Activated T-helper 1 cell treated with Interleukin-2 at 50 U/mL for 16 hours (primary cell): ENCODE measurements at places on chromosomes 6 and 20.

DNA sequence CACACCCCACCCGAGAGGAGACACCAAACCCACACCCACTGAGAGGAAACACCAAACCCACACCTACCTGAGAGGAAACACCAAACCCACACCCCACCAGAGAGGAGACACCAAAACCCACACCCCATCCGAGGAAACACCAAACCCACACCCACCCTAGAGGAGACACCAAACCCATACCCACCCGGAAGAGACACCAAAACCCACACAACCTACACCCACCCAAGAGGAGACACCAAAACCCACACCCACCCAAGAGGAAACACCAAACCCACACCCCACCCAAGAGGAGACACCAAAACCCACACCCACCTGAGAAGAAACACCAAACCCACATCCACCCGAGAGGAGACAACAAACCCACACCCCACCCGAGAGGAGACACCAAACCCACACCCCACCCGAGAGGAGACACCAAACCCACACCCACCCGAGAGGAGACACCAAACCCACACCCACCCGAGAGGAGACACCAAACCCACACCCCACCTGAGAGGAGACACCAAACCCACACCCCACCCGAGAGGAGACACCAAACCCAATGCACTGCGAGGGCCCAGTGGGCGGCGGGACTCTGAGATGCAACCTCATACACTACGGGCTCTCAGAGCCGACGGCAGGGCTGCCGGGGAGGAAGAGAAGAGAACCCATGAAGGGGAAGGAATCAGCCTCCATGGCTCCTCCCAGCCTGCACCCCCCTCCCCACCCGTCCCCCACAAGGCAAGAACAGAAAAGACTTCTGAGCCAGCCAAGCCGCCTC is 83.3 kb downstream of the TAF4 start:
- no peak for DNase-seq

GRCh38 chr6:109653264-109653663 is 37.7 kb downstream of the AK9 start:
- no peak for DNase-seq

DNA sequence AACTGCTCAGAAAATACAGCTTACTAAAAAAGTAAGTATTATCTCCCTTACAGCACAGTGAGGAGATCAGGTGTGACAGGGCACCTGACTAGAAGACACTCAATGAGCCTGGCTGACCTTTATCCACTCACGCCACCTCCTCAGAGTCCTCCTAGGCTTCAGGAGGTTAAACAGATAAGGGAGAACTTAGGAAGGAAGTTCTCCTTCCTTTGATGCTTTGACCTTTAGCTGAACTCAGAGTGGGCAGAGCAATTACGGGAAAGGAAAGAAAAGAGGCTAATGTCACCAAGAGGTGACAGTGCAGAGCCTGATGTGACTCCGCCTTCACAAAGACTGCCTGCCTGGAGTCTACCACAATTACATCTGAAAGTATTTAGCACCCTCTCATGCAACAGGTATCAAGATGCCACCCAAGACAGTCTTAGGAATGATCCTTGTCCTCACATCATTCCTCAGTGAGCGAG is 36.7 kb downstream of the MAN1A1 start:
- no peak for DNase-seq

DNA sequence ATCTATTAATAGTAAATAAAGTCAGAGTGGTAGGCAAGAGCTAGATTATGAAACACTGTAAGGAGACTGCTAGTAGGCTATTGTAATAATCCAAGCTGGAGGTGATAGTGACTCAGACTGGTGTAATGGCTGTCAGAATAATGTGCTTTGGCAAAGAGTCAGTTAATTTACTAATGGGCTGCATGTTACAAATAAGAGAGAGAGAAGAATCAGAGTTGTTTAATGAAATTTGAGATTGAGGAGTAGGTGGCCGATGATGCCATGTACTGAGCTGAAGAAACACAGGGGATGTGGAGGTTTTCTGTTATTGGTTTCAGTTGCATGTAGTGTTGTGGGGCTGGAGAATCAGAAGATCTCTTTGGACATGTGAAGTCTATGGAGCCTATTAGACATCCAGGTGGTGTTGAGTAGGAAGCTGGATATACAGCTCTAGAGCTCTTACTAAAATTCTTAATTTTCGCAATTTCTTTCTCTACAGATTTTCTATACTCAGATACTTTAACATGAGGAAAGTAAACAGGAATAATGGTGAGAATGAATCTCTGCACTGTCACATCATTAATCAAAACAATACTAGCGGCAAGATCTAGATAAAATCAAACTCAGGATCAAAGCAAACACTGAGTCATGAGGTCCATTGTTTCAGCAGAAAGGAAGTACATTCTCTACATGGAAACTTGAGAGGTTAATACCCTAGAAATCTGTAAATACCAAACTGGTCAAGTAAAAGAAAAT is 167.7 kb downstream of the SIM1 start:
- no peak for DNase-seq

DNA sequence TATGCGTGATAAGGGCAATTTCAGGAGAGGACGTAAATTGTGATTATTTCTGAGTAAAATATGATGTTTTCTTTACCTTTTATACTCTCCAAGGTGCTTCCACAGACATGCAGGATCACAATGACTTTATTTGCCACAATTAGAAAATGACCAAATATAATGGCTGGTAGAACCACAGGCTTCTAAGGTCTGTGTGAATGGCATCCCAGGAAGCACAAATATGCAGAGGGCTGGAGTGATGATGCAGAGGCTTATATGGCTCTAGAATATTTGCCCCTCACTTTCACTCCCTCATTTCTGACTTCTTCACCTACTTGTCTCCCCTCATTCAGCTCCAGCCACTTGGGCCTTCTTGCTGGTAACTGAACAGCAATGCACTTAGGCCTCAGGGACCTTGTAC is 502.1 kb upstream of the MAP3K7 start:
- no peak for DNase-seq

- DNase-seq, result no peak
These were observed 817 bp upstream of the SLCO4A1 start for GRCh38 chr20:62641321-62642050.

- DNase-seq, result no peak
These were observed 459.6 kb upstream of the SOX4 start for GRCh38 chr6:21133901-21134300.

DNA sequence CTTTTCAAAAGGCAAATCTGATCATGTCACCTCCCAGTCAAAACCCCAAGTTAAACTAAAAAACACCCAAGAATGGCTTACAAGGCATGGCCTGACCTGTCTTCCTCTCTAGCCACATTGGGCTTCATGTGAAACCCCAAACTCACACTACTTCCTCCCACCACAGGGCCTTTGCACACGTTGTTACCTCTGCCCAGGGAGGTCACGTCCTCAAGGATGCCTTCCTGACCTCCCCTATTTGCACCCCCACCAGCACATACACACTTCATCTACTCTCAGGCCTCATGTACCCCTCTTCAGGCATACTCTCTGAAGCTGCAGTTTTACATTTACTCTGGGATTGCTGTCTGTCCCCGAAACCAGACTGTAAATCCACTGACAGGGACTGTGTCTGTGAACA is 6.1 kb downstream of the EZR start:
- no peak for DNase-seq

DNA sequence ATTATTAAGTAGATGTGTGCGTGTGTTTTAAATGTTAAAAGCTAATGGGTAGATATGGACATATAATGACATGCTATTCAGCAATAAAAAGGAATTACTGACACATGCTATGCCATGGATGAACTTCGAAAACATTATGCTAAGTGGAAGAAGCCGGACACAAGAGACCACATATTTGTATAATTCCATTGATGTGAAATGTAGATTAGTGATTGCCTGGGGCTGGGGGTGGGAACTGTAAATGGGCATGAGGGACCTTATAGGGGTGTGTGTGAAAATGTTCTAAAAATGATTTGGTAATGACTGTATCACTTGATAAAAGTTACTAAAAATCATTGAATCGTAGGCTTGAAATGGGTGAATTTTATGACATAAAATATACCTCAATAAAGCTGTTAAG is 104.5 kb upstream of the BEND3 start:
- no peak for DNase-seq

GRCh38 chr20:41063442-41063841 is 34.8 kb downstream of the TOP1 start:
- DNase-seq, result no peak

DNA sequence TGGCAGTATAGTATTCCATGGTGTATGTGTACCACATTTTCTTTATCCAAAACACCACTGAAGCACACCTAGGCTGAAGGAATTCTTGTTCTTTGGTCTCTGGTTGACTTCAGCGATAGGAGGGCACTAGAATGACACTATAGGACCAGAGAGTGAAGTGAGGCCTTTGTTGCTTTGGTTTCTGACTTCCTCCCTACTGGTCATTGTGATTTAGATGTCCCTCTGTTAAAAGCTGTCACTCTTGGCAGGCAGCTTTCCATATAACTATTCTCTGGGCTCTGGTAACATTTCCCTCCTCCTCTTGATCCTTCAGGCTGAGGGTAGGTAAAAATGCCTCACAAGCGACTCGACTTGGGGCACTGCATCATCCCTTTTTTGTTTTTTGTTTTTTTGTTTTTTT is 236.3 kb downstream of the MAFB start:
- DNase-seq, result no peak

GRCh38 chr6:155177363-155177961 is 86.4 kb upstream of the CLDN20 start:
- no peak for DNase-seq

- DNase-seq, result no peak
These were observed 420.1 kb downstream of the NKAIN2 start for GRCh38 chr6:124223611-124224345.

DNA sequence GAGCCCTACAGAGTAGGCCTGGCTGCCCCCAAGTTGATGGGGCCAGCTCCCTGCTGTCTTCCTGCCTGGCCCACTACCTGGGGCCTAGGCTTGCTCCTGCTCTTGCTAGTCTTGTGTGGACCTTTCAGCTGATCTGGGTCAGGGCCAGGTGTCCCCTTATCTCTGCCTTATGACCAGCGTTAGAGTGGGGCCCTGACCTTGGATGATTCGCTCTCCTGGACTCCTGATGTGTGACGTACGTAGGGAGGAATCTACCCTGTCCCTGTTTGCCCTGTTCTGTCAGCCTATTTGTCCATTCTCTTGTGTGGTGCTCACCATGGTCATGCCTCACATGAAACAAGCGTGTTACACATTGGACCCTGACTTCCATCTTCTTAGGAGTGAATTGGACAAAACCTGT is 571.8 kb downstream of the QKI start:
- DNase-seq, result no peak

DNA sequence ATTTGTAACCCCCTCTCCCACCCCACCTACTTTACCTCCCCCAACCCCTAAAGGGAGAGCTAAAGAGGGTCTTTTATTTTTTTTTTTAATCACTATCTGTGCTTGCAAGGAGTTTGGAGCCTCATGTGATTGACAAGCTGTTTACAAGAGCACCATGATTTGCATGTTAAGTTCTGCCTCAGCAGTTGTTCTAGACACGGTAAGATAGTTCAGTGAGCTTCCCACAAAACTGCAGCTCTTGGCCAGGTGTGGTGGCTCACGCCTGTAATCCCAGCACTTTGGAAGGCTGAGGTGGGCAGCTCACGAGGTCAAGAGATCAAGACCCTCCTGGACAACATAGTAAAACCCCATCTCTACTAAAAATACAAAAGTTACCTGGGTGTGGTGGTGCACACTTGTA is 5.0 kb upstream of the PXDC1 start:
- no peak for DNase-seq

DNA sequence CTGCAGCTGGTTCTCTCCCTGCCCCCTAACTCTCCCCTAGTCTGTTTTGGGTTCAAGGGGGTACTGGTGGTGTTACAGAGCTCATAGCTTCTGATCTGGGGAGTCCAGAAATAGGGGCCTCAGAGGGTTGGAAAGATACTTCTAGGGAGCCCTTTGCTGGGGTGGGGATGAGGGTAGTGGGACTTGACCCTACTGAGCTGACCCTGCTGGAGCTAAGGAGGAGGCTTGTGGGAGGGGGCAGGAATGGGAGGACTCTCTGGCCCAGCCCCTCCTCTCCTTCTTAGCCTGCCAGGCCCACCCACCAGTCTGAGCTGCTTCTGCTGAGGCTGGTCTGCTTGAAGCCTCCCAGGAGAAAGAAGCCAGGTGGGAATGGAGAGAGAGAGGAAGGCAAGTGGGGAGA is at the start of gene EGFL8:
EGFL8 (plus strand) TSS at position 301 of the 400 bp plus-strand sequence. CDS start 1,571 bp downstream, outside the sequence.
- DNase-seq, result no peak

DNA sequence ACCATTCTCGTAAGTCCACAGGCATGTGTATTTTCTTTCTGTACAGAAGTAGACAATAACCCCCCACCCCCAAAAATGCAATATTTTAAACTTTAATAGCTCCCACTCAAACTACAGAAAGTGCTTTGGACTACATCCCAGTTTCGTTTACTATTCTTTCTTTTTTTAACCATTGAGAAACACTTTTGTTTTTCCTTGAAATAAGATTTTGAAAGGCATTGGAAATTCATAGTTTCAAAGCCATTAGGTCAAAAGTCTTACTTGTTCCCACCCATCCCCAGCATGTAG is 140.0 kb downstream of the KIF16B start:
- no peak for DNase-seq

- DNase-seq, result no peak
These were observed 158.2 kb downstream of the AKAP7 start for GRCh38 chr6:131293472-131293911.

- DNase-seq, result no peak
These were observed 610.6 kb downstream of the HDGFL1 start for GRCh38 chr6:23179994-23180393.

DNA sequence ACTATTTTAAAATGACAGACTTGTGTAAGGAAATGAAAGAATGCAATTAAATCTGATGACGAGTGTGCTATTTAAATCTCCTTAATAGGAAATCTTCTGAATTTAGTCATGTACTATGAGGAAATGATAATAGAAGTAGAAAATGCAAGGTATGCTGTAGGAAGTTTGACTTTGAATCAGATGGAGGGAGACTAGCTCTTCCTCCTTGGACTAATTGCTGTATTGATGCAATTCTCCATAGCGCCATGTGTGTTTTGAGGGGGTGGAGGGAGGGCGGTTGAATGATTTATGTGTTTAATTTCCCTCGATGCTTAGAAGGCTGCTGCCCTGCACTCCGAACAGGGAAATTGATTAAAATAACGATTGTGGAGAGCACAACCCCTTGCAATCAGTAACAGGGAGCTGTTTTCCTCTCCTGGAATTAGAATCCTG is 214.4 kb upstream of the PRND start:
- DNase-seq, result no peak

DNA sequence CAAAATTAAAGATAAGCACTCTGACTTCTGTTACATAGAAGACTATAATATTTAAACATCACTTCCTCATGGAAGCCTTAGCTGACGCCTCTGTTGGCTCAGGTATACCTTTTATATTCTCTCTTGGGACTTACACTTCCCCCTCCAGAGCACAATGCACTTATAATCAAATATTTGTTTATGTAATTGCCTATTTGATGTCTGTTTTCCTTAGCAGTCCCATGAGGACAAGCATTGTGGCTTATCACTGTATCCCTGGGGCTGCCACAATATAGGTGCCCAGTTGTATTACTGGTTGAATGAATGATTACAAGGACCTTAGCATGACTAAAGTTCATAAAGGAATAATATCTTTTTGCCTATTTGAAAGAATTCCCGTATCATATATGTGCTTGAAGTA is 186.7 kb upstream of the VGLL2 start:
- DNase-seq, result no peak

GRCh38 chr6:38064431-38064830 is 244.9 kb downstream of the ZFAND3 start:
- DNase-seq, result no peak

GRCh38 chr6:41182069-41183034 is 18.6 kb downstream of the TREML2 start:
- no peak for DNase-seq

GRCh38 chr20:36093804-36094145 is 60.8 kb upstream of the EPB41L1 start:
- DNase-seq, result no peak

- DNase-seq, result no peak
These were observed 318.9 kb downstream of the HDGFL1 start for GRCh38 chr6:22888163-22888752.
